ENCODE measurements at places on chromosomes 6 and 20.

GRCh38 chr20:40563296-40563950 lies 125.6 kb downstream of the MAFB start:
- no peak for DNase-seq

DNA sequence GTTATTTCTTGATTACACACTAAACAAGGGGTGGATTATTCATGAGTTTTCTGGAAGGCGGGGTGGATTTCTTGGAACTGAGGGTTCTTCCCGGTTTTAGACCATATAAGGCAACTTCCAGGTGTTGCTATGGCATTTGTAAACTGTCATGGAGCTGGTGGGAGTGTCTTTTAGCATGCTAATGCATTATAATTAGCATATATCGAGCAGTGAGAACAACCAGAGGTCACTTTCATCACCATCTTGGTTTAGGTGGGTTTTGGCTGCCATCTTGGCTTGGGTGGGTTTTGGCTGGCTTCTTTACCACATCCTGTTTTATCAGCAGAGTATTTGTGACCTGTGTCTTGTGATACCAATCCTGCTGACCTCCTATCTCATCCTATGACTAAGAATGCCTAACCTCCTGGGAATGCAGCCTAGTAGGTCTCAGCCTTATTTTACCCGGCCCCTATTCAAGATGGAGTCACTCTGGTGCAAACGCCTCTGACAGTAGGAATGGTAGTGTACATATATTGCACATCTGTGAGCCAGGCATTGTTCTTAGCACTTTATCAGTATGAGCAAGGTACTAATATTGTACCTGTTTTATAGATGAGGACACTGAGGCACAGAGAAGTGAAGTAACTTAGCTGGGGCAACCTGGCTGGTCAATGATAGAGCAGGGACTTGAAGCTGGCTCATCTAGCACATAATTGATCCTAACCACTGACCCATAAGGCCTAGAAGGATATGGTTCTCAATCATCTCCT lies 203.7 kb downstream of the NFATC2 start:
- DNase-seq: no peak

GRCh38 chr20:50034567-50035180 lies 51.9 kb downstream of the SNAI1 start:
- DNase-seq: no peak

DNA sequence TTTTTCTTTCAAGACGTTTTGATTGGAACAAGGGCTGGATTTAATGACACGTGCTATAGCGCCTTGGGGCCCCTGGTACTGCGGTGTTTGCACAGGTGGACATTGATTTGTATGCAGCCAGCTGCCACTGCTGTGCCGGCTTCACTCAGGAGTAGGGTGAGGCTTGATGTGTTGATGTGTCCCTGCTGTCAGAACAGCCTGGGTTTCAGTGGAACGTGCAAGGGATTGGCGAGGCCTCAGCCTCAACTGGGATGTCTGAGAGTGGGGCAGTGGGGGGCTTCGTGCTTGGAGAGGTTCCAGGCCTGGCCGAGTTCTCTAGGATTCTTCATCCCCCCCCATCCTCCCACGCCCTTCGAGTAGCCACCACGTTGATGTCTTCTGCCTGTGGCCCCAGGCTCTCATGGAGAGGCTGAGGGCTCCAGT lies 23.0 kb downstream of the PYGB start:
- no peak for DNase-seq

GRCh38 chr6:4506792-4507191 lies 269.4 kb upstream of the CDYL start:
- DNase-seq: no peak

DNA sequence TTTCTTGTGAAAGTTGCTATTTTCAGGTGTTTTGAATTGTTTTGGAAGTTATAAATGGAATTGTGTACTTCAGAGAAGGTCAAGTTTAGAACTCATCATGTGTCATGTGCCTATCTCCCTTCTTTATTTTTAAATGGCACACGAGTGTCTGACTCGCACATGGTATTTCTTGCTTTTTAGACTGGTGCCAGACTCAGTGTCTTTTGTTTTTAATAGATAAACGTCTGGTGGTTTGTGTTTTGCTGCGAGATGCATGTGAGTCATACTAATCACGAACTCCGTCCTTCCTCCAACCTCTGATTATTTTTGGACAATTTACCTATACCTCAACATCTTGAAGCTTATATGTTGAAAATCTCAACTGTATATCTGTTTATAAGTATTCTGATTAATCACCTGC lies 292.1 kb downstream of the CDKAL1 start:
- no peak for DNase-seq

DNA sequence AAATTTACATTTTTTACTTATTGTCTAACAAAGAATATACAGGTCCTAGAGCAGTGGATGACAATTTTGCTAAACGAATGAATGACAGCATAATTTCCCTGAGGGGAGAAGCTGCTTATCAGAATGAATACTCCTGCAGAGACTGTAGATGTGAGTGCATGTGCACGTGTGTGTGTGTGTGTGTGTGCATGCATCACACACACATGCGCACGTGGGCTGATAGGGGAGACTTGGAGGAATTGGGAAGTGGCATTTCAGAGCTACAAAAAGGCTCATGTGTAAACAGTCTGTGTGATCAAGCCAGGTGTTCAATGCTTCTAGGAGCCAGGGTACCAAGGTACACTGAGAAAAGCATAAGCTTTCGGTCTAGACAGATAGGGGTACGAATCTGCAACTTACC lies 93.5 kb upstream of the SASH1 start:
- no peak for DNase-seq

DNA sequence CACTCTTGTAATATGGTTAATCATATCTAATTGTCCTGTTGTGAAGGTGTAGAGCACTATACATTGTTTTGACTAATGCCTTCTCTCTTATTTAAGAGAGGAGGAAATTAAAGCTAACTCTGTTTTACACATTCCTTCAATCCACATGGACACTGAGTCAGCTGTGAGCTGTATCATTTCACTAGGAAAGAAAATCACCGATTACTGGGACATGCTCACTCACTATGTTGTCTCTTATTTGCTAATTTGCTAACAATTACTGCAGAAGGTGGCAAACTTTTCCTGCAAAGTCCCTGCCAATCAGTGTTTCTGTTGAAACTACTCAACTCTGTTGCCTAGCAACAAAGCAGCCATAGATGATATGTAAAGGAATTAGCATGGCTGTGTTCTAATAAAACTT lies 98.2 kb downstream of the BCAS1 start:
- DNase-seq: no peak

- DNase-seq: no peak
These were observed 26.1 kb downstream of the POPDC3 start for GRCh38 chr6:105153676-105154075.

DNA sequence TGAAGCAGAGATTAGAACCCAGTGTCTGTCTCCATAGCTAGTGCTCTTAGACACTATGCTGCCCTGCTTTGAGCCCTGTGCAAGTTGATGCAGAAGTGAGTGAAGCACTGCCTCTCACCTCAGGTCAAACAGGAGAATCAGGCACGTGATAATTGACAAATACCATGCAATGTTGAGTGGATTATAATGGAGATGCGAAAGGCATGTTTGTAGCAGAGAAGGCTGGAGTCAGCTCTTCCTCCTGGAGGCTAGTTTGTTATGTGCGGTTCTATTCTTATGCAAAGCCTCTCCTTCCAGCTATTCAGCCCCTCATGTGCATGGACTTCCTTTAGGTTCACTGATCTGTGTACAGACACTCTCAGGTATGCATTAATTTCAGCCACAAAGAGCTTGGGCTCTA lies 108.5 kb downstream of the MANEA start:
- DNase-seq: no peak

- DNase-seq: no peak
These were observed 197.5 kb downstream of the BCKDHB start for GRCh38 chr6:80304014-80304413.

DNA sequence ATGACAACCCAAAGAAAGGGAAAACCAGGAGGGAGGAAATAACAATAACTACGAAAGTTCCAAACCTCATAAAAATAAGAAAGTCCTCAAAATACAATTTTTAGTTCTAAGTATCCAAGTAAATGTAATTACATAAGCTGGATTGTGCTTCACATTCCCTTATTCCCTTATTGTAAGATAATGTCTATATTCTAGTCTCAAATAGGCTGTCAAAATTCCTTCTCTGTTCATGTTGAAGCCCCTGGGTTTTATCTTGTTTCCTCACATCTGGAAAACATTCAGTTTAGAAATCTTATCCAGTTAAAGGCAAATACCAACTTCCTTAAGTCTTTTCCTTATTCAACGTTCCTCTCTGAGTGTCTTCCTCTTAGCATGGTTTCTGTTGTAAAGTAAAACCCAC lies 282.3 kb downstream of the CD109 start:
- DNase-seq: no peak

DNA sequence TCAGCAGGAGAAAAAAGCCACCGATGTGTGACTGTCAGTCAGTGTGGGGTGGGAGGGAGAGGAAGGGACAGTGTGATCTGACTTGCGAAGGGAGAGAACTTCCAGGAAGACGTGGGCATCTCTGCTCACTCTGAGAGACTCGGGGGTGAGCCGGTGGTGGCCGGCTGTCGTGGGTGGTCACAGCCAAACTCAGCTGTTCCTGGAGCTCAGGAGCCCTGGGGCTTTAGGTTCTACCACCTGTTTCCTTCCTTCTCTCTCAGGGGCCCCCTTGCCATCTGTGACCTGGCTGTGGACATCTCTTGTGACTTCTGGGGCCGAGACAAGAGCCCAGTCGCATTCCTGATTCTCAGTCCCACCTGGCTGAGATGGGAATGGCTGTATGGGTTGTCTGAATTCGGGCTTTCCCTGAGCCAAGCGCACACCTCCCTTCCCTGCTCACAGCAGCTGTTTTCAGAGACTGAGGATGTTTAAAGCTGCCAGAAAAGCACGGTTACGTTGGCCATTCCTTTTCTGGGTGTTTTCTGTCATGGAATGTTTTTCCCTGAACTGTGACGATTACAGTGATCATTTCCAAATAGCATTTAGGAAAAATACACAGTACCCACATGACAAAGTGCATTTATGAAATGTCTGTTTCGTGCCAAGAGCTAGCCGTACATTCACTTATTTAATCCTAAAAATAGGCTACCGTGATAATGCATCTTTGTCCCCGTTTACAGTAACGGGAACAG lies 36.5 kb downstream of the SYNJ2 start:
- no peak for DNase-seq

DNA sequence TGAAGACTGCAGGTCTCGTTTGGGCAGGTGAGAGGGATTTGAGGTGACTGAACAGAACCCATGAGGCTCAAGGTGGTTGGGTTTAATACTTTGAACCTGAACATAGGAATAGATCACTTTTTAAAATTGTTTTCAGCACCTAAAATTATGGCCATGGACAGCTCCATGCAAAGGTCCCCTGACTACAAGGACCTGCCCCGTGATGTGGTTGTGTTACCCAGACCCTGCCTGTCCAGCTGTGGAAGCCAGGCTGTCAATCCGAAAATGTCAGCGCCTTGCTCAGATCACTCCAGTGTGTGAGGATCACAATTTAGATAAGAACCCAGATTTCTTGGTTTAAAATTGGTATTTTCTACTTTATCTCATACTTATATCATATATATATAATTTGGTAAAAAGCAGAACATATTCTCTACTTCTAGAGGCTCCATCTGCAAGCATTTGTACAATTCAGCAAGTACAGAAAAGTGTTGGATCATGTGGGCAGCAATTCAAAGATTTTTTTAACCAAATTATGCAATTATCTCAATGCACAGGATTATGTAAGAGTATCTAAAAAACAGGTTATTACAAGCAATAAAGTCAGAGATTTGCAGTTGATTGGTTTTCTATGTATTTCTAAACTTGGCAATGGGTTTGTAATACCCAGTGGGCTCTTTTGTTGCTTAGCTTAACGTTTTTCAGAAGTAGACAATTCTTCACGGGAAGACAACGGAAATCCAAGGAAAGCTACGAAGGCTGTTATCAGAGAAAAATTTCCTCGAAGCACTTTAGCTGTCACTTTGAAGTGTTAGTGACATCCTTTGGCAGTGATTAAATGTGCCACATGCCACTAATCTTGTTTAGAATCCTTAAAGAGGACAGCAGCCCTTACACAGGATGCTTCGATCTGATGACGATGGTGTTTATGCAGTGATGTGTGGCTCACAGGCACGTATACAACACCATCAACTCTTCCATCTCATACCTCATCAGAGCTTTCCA lies 24.1 kb upstream of the RPS6KA2 start:
- DNase-seq: no peak

GRCh38 chr6:39847221-39847620 lies 55.0 kb downstream of the DAAM2 start:
- no peak for DNase-seq

DNA sequence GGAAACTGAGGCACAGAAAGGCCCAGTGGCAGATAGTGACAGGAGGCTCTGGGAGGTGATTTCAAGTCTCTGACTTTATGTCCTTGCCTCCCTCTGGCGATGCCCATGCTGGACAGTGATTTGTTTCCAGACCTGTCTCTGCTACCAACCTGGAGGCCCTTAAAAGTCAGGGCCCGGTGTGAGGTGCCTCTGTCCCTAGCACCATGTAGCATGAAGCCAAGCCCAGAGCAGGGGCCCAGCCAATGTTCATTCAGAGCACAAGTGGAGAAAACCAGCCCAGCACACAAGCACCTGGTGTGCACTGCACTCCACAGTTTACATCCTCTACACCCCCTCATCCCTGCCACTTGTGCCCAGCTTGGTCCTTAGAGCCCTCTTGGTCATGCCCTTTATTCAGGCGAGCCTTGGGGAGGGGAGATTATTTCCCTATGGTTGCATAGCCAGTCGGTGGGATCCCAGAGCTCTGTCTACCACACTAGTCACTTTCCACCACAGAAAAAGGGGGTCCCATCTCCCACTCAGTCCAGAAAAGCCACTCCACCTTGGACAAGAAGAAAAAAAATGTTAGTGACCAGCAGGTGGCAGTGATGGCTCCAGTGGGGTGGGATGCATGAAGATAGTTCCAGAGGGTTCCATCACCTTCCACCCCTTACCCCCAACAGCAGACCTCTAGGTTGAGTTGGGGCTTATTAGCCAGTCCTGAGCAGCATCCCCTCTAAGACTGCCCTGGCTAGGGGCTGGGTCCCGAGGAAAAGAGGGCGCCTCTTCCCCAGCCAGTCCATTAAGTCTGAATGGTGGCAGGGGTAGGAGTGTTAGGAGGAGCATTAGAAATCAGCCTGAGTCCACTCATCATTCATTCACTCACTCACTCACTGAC lies 30.9 kb downstream of the KIAA1755 start:
- no peak for DNase-seq

GRCh38 chr6:33688006-33688405 lies 23.5 kb downstream of the UQCC2 start:
- no peak for DNase-seq

DNA sequence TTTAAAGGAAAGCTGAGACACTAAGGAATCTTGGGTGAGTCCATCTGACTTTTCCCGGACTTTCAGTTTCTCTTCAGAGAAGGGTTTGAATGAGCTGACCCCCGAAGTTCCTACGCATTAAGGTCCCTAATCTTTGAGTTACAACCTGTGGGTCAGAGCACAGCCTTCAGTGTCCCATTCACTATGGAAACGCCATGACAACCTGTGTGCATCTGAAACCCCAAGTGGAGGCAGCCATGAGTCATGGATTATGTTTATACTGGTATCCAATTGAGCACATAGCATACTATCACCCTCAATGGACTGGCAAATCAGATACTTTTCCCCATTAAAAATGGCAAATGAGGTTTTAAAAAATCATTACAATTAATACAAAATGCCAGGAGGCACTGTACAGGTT lies 11.4 kb downstream of the MYLK4 start:
- DNase-seq: peak; percentile 28
